Activated CD4-positive, alpha-beta memory T cell treated with anti-CD3 and anti-CD28 coated beads for 36 hours (primary cell): ENCODE measurements at places on chromosomes 13 and 19.

GRCh38 chr13:19183676-19184075, 2.1 kb upstream of the TUBA3C start:
- DNase-seq, result no peak

- DNase-seq, result peak; percentile 63
Measured at GRCh38 chr13:52845766-52846566, 2.5 kb downstream of the PCDH8 start.

DNA sequence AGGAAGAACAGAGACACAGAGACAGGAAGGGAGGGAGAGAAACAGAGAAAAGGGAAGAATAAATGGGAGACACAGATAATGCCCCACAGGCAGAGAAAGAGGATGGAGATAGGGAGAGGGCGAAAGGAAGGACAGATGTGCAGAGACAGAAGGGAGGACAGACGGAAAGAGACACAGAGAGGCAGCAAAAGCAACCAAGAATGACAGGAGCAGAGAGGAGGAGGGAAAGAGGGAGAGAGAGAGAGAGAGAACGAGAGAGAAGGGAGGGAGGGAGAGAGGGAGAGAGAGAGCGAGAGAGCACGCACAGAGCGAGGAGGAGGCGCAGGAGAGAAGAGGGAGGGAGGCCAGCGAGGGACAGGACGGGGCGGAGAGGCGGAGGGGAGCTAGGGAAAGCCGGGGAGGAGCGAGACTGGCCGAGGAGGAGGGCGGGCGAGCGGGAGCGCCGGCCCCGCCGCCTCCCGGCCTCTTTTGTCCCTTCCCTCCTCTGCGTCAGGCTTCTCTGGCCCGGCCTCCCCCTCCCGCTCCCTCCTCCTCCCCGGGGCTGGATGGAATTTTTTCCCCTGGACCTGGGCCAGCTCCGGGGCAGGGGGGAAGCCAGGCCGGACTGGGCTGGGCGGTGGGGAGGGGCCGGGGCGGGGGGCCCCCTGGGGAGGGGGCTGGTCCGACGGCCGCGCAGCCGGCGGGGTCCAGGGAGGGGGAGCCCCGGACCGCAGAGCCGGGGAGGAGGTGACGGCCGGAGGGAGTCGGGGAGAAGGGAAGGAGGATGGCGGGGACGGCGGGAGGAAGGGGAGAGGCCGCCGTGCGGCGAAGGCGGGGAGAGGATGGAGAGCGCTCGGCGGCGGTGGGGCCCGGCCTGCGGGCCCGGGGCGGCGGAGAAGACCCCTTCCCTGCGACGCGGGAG, 4.2 kb upstream of the SPACA6 start:
- peak; percentile 44 for DNase-seq

GRCh38 chr13:110106726-110107125, 200.2 kb downstream of the COL4A1 start:
- no peak for DNase-seq

- no peak for DNase-seq
Measured at GRCh38 chr13:83216479-83217245, 665.6 kb downstream of the SLITRK1 start.

DNA sequence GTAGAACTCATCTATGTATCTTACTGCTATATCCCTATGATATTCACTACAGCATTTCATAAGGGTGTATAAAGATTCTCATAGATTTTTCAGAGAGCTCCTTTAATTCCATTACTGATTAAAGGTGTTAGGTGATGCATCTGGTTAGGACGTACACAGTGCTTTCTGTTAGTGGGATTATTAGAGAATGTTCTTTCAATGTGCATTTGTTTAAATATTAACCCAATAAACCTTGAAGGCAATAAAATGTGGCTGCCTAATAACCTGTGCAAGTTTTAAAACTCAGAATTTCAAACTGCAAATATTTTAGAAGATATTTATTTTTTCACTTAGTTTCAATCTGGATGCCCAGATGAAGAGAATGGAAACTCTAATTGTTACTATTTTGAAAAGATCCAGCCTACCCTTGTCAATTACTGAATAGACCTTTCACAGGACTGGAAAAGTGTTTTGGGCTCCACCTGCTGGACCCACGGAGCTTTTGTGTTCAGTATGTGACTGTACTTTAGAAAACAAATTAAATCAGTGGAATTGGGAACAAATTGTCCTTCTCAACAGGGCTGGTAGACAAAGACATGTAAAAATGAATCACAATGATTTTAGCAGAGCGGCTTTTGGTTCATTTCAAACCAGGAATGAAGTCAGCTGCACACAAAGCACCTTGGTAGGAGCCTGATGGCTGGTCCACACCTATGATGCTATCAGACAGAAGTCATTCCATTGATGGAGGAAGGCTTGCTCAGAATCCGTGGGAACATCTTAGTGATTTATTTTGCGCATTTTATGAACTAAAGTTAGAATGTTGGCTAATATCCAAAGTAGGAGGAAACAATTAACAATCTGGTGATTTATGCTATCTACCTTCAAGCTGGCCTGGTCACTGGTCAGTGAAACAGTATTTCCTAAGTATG, 89.4 kb upstream of the RAP2A start:
- DNase-seq, result peak; percentile 70

GRCh38 chr13:44249431-44249836, 124.2 kb upstream of the SERP2 start:
- no peak for DNase-seq

DNA sequence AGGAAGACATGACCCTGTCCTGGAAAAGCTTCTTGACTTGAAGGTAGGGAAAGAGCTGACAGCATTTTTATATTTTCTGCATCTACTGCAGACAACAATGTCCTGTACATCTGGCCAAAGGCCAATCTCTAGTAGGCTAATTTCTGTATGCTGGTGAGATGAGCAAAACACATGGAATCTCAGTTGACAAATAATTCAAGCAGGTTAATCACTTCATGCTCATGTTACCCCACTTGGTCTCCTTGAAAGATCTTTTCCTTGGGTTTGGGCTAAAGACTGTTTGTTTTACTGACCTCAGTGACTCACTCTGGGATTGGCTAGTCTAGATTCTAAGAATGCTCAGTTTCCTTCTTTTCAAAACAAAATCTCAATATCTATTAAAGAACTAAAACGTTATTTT, 298.8 kb downstream of the LMO7 start:
- DNase-seq, result no peak

- DNase-seq, result no peak
Measured at GRCh38 chr19:19067276-19068072, 3.7 kb downstream of the SLC25A42 start.

DNA sequence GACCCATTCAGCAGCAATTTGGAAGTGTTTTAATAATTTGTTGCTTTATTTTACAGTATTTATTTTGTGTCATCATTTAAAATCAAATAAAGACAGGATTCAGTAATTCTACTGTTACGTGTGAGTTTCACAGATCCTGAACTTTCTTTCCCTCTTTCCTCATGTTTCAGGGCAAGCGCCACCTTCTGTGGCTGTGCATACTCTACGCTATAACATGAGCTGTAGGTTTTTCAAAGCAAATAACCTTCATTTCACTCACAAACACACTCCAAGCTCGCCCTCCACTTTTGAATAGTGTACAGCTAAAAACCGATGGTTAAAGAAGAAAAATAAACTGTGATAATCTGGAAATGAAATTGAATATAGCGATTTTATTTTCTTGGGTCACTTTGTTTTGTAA, 753.3 kb downstream of the OLFM4 start:
- no peak for DNase-seq

GRCh38 chr19:4593409-4593851, 33.9 kb upstream of the SEMA6B start:
- no peak for DNase-seq

- DNase-seq, result peak; percentile 67
Measured at GRCh38 chr13:99605420-99606323, 104.4 kb downstream of the TM9SF2 start.

DNA sequence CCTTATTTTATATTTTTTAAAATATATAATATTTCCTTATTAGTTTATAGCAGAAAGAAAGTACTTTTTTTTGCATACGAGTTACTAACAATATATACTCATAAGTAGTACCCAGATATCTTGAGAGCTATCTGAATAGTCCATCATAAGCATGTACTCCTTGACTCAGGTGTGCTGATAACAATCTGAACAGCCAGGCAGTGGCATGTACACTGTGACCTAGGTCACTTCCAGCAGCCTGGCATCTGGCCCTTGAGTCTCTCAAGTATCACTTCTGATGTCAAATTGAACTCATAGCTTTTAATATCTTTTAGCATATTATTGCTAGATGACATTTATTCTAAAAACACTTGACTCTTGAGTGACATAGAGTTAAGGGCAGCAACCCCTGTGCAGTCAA, 1576.7 kb downstream of the SLITRK1 start:
- DNase-seq, result no peak

DNA sequence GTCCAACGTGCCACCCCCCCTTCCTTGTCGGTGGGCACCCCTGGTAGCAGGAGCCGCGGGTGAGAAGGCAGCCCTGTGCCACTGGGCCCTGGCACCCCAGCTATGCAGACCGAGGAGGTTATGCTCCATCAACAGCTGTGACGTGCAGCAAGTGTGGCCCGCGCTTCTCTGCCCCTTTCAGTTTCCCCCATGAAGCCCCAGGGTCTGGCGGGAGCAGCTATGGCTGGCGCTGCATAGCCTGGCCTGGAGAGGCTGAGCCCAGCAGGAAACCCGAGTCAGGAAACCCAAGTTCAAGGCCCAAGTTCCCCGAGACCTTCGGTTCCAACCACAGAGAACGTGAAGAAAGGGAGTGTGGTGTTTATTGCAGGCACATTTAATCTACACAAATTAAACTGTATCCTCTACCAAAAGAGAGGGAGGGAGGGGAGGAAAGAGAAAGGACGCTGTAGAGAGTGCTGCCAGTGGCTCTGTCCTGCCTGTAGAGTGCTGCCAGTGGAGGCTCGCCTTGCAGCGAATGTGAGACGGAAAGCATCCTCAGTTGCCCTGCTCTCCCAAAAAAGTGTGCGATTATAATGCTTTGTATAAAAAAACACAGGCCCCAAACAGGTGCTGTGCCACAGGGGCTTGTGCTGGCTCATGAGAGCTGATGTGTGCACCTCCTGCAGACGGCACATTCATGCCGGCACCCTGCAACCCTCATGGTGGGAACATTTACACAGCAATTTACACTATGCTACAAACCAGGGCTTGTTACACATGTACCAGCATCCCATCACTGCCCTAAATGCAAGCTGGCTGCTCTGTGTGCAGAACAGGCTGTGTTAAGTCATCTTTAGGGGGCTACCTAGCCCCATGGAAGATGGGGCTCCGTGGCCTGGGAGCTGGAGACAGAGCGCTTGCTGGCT, 16.3 kb downstream of the POP4 start:
- DNase-seq, result peak; percentile 32

GRCh38 chr13:51794964-51795363, 9.0 kb downstream of the DHRS12 start:
- no peak for DNase-seq

GRCh38 chr13:66958611-66959010, 271.5 kb downstream of the PCDH9 start:
- DNase-seq, result no peak

GRCh38 chr13:74555276-74555625, 421.0 kb upstream of the KLF12 start:
- DNase-seq, result no peak

GRCh38 chr13:114161028-114161556, 18.0 kb upstream of the CFAP97D2 start:
- DNase-seq, result peak; percentile 48

DNA sequence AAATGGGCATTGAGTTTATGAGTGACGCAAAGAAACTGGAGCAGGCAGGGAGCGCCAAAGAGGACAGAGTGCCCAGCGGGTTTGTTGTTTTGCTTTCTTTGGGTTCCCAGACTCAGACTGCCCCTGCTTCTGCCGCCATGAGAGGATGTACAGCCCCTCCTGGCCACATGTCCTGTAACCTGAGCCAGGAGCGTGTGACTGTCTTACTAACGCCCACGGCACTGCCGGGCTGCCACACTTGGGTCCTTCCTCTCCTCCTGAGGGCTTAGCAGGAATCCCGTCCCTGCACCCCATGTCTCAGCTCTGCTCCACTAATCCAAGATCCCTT, 80.5 kb downstream of the GPR12 start:
- no peak for DNase-seq

- DNase-seq, result no peak
Measured at GRCh38 chr19:46737298-46737654, 8.6 kb upstream of the FKRP start.

GRCh38 chr19:30871979-30872378, 477.3 kb downstream of the TSHZ3 start:
- DNase-seq, result no peak

GRCh38 chr13:48994706-48995105, 19.0 kb downstream of the FNDC3A start:
- DNase-seq, result no peak

DNA sequence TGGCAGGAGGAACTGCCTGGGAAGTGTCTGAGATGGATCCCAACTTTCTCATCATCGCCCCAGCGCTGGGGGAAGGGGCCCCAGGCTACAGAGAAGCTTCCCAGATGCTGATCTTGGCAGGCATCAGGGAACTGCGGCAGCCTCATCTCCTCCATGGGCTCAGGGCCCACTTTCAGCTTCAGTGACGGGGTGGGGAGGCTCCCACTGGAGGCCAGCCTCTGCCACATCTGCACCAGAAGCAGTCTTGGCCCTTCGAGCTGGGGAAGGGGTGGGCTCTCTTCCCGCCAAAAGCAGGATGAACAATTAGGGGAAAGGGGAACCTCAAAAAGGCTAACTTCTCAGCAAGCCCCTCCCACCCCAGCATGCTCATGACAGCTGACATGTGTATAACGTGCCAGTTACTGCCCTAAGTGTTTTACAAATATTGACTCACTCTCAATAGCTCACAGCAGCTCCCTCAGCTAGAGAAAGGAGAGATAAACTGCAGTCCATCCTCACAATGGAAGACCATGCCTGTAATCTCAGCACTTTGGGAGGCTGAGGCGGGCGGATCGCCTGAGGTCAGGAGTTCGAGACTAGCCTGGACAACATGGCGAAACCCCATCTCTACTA, 7.1 kb upstream of the S1PR2 start:
- DNase-seq, result no peak

DNA sequence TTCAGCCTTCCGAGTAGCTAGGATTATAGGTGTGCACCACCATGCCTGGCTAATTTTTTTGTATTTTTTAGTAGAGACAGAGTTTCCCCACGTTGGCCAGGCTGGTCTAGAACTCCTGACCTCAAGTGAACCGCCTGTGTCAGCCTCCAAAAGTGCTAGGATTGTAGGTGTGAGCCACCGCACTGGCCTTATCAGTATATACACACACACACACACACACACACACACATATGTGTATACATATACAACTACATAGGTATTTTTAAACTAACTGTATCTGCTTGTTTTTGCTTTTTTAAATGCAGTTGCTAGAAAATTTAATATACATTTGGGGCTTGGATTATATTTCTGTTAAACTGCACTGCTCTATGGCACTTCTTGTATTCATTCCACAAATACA, 3.1 kb downstream of the CARD8 start:
- DNase-seq, result no peak

- DNase-seq, result no peak
Measured at GRCh38 chr13:65965501-65965900, 1264.6 kb downstream of the PCDH9 start.

- no peak for DNase-seq
Measured at GRCh38 chr13:27137759-27138158, 33.9 kb downstream of the USP12 start.

- no peak for DNase-seq
Measured at GRCh38 chr13:42971691-42972347, 20.2 kb downstream of the EPSTI1 start.
